ENCODE measurements at places on chromosomes 16 and 17. TPM values are rescaled to one million over a fixed set of nuclear protein-coding genes. Genes with fewer than 3 reads are reported as not detected.

Gene CD300LB
- not detected for total RNA-seq

DNA sequence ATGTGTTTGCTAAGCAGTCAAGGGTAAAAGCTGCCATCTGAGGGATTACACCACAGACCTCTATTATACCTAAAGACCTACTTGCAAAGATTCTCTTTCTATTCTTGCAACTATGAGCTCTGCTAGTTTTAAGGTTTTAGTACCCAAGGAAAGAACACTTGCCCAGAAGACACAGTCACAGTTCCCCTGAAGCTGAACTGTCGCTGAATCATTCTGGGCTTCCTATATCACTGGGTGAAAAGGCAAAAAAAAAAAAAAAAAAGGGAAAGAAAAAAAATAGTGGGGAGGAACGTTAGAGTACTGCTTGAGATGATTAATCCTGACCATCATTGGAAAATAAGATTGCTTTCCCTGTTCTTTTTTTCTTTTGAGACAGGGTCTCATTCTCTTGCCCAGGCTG lies 37.9 kb downstream of the LYRM1 start:
- DNase-seq: peak; percentile 60

DNA sequence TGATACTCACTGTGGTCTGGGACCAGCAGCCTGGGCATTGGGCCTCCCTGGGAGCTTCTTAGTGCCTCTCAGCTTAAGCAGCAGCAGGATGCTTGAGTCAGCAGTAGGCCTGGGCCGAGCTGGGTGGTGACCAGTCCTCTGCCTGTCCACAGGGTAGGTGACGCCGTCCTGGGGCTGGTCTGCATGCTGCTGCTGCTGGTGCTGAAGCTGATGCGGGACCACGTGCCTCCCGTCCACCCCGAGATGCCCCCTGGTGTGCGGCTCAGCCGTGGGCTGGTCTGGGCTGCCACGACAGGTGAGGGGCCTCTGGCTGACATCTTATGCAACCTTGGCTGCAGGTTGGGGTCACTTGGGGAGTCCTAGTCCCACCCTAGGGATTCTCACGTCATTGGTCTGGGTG lies 7.4 kb downstream of the SLC26A11 start:
- no peak for DNase-seq

GRCh38 chr17:51761105-51761504 lies 397.4 kb downstream of the CA10 start:
- no peak for DNase-seq

DNA sequence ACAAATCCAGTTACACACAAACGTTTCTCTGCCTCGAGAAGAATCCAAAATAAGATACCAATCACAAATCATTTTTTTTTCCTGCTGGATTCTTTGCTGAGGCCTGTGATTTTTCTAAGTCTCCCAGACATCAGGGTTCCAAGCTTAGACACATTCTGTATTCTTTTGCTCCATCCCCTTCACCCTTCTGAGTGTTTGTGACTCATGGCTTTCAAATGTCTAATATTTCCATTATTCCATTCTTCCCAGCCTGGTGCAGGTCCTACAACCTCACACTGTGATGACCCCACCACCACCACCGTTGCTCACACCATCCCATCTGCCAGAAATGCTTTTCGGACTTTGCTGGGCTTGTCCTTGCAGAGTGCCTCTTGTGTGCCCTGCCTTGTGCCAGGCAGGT lies 480.1 kb downstream of the SOX9 start:
- DNase-seq: no peak

Gene LPO
- not detected for total RNA-seq

DNA sequence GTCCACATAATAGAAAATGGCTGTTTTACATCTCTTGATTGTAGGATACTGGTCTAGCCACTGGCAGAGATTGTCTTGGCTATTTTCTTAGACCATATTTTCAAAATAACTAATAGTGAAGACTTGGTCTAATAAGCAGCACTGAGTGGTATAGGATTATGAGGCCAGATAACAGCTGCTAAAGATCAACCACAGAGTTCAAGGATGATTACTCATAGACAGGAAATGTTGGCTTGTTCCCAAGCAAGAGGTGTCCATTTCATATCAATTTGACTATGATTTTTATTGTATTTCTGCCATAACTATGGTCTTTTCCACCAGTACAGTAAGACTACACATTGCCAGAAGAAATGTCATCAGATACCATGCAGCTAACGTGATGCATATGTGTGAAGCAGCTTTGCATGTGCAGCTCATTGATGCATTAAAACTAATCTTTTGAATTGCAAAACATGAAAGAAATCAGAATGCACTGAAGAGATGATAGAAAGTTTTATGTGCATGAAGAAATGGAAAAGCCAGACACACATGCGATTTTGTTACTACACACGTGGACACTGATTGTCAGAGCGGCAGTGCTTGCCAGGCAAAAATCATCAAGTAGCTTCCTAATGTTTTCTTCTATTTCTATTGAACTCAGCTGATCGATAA lies 693.3 kb downstream of the CDH11 start:
- DNase-seq: no peak

Gene KRT20
- not detected for total RNA-seq

- peak; percentile 55 for DNase-seq
Measured at GRCh38 chr17:47776330-47777197, 43.5 kb downstream of the TBX21 start.

- no peak for DNase-seq
Measured at GRCh38 chr17:55926276-55926990, 175.6 kb downstream of the PCTP start.

DNA sequence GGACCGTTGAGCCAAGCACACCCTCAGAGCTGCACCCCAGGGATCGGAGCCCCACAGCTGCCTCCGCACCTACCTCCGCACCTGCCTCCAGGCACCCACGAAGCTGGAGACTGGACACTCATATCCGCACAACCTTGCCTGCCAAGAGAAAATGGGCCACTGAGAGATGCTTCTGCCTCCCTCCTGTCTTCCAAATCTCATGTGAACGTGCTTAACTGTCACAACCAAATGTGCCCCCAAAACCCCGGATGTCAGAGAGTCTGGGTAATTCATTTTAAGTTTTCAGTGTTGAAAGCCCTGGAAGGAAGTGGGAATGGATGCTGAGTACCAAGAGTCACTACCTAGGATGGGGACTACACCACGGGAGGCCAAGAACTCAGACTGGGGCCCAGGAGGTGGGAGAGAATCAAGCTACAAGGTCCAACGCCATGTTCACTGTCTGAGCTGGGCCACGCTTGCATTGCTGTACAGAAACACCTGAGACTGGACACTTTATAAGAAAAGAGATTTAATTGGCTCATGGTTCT lies 49.5 kb upstream of the MEAK7 start:
- DNase-seq: peak; percentile 89

Gene KCNJ18
- not detected for total RNA-seq

DNA sequence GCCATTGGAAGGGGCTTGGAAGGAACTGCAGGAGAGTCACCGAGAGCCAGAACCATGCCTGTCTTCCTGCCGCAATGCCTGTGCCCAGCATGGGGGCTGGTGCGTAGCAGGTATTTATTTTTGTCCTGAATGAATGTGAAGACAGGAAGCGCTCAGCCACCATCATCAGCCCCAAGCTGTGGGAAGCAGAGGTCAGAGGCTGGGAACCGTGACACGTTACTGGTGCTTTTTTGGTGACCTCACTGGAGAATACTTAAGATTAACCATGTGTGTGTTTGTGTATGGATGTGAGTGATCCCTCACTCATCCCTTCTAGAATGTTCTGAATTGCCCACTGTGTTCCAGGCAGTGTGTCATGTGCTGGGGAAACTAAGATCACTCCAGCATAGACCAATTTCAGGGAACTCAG lies 343.8 kb downstream of the SNX29 start:
- no peak for DNase-seq

- no peak for DNase-seq
Measured at GRCh38 chr17:39923836-39924690, 3.3 kb downstream of the ORMDL3 start.

Gene PLEKHH3
- total RNA-seq: 1.3 TPM

Gene GSG1L
- total RNA-seq: not detected

- DNase-seq: no peak
Measured at GRCh38 chr16:81212830-81213465, 25.5 kb upstream of the BCO1 start.

DNA sequence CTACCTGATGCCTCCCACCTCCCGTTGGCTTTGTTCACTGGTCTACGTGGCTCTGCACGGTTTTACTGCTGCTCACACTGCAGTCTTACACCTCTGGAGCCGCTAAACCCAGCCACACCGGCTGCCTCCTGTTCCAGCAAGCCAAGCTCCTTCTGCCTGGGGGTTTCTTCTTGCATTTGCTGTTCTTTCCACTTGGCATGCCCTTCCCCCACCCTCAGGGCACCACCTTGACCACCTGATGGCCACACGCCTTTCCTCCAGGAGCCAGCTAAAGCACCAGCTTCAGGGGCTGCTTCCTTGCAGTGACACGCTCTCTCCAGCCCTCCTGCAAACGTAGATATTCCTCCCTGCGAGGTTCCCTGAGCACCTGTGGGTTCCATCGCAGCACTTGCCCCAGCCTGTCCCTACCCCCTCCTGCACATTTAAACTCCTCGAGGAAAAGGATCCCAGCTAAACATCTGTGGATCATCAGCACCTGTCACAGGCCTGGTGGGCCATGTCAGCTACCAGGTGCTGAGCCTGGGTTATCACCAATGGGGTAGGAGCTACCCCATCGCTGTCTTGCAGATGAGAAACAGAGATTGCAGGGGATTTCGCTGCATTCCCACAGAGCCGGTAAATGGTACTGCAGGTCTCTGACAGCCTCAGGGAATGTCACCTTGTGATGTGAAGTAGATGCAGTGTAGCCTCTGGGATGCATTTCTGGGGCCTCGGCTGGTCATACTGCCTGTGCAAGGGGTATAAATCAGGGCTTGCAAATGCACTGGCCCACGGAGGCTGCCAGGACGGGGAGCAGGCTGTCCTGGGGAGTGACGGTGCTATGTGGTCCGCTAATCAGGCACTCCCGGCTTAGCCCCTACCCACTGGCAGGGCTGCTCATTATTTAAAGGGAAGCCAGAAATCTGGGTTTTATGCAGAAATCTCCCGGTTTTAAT lies 285.2 kb downstream of the CPPED1 start:
- no peak for DNase-seq

Gene TNFRSF17
- total RNA-seq: not detected

GRCh38 chr17:40316571-40317344 lies 7.8 kb downstream of the RARA start:
- DNase-seq: no peak

DNA sequence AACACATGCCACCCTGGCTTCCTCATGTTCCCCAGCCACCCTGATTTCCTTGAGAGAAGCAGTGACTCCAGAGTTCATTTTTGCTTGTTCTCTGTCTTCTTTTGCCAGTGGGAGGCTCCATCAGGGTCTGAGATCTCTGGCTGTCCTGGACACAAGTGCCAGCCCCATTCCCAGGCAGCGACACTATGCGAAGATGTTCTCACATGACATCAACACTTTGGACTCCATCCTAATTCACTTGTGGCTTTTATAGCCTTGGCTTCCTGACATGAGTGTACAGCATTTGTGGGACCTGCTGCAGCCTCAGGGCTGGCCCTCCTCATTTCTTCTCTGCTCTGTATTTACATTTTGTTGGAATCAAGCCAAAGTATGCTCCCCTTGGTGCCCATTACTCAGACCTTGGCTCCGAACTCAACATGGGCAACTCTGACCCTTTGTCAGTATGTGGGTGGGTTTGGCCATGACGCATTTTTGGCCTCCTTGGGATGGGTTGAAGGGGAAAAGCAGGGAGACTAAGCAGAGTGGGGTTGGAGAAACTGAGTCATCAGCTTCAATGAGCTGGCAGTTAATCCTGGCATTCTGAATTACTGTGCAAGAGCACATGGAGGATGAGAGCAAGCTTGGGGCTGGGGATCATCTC lies 119.0 kb upstream of the EEF2KMT start:
- DNase-seq: no peak

Gene CCL22
- total RNA-seq: not detected

GRCh38 chr17:37710344-37710886 lies 34.4 kb downstream of the HNF1B start:
- DNase-seq: no peak

DNA sequence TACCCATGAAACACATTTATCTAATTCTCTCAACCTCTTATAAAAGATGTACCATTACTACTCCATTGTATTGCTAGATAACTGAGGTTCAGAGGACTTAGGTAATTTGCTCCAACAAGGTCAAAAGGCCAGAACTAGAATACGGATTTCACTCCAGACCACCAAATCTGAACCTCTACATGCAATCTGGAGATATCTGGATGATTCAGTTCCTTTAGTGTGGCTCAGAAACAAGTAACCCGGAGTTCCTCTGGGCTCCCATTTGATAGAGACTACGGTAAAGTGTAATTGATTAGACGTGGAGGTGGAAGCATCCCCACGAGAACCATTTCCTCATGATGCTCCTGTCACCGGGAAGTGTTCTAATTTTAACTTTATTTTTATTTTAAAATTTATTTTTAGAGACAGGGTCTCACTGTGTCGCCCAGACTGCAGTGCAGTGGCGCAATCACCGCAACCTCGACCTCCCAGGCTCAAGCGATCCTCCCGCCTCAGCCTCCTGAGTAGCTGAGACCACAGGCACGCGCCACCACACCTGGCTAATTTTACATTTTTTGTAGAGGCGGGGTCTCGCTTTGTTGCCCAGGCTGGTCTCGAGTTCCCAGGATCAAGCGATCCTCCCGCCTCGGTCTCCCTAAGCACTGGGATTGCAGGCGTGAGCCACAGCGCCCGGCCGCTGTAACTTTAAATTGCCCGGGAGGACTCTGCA lies 608 bp upstream of the COX10 start:
- no peak for DNase-seq

- peak; percentile 92 for DNase-seq
Measured at GRCh38 chr17:36674278-36674650, 72.9 kb downstream of the MRM1 start.

DNA sequence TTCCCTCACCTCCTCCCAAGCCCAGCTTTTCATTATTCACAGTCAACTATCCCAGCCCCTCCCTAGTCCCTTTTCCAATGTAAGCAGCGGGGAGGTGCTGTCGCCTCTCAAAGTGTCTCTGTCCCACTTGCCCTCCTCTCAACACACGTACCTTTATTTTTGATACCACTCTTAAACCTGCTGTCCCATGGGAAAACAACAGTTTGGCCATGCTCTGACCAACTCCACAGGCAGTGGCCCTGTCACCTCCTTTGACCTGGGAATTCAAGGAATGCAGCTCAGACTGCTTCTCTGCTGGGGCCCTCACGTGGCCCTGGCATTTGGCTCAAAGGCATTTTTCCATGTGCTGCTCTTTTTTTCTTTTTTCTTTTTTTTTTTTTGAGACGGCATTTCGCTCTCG lies 4.2 kb downstream of the LYRM9 start:
- DNase-seq: no peak

Gene ERN2
- total RNA-seq: not detected

GRCh38 chr17:64334851-64335250 lies 55.8 kb downstream of the PECAM1 start:
- DNase-seq: no peak

DNA sequence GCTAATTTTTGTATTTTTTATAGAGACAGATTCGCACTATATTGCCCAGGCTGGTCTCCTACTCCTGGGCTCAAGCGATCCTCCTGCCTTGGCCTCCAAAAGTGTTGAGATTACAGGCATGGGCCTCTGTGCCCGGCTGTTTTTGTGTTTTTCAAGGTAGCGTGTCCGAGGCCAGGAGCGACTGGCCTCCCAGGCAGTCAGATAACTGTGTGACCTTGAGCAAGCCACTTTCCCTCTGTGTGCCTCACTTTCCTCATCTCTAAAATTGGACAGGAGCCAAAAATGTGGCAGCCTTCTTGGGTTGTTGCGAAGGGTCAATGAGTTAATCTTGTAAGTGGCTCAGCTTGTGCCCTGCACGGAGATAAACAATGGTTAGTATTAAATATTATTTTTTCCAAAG lies 2.4 kb downstream of the ABCC1 start:
- no peak for DNase-seq

Gene GGNBP2
- total RNA-seq: 96.5 TPM

GRCh38 chr16:81405702-81406113 lies 38.9 kb upstream of the CMIP start:
- no peak for DNase-seq

All from activated CD8-positive, alpha-beta memory T cell treated with anti-CD3 and anti-CD28 coated beads, Interleukin-2, amount 10 ng/mL, durations not matched to agents 7 days and 5 days (primary cell).